ENCODE measurements at places on chromosomes 3 and 15.

- DNase-seq = no peak
Observed at GRCh38 chr3:66353039-66353438, 132.2 kb downstream of the SLC25A26 start.

DNA sequence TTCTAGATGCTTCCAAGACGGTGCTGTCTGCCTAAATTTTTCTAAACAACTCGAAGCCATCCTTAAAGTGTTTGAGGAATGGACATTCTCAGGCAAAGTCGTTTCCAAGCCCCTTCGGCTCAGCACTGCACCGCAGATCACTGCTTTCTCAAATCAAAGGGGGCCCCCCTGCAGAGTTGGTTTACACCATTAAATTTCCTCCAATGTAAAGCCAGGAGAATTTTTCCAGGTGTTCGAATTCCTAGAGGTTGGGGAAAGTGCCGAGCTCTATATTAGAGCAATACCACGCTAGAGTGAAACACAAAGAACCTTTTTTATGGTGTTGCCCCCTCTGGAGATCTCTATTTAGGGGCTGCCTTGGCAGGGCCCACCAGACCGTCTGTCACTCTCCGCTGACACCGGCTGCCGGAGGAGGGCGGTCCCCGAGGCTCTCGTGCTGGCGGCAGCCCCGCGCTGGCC is 277.9 kb upstream of the NR2F2 start:
- DNase-seq = no peak

GRCh38 chr3:172029425-172030098 is 9.8 kb upstream of the FNDC3B start:
- no peak for DNase-seq

- peak; percentile 45 for DNase-seq
Observed at GRCh38 chr3:42229942-42230688, 35.9 kb downstream of the CCK start.

DNA sequence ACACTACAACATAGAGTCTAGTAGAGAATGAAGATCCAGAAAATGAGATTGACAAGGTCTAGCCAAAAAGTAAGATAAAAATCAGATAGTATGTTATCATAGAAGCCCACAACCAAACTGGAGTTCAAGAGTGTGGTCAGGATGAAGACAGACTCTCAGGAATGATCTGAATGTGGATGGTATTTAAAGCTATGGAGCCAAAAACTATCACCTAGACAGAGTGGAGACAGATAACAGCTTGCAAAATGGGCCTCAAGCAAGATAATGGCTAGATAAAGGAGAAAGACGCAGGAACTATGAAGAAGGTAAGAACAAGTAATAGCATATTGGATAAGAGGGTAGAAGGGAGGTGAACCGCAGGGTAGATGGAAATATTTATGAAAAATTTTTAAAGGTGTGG is 35.4 kb downstream of the ZMAT3 start:
- no peak for DNase-seq

DNA sequence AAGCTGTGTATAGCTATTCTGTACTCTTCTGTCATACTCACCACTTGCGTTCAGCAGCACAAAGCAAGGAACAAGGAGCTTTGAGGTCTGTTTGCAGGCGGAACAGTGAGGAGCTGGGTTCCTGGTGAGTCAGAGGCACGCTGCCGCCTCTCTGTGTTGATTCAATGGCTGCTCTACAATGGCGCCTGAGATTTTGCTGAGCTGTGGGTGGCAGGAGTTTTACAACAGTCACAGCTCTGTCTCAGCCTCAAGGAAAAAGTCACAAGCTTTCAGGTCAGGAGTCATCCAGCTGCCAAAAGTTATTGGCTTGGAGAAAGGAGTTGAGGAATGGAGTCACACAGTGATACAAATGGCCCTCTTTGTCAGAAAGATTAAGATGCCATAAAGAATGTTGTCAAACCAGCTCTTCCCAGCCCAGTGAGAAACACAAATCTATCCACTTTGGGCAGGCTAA is 98.1 kb downstream of the SSR3 start:
- DNase-seq = no peak

GRCh38 chr3:5296362-5296761 is 108.9 kb downstream of the EDEM1 start:
- no peak for DNase-seq

- no peak for DNase-seq
Observed at GRCh38 chr3:49058011-49058410, 28.8 kb upstream of the IMPDH2 start.

- DNase-seq = no peak
Observed at GRCh38 chr3:54826251-54826691, 101.6 kb downstream of the LRTM1 start.

- no peak for DNase-seq
Observed at GRCh38 chr3:171013822-171014748, 12.4 kb downstream of the SLC2A2 start.

DNA sequence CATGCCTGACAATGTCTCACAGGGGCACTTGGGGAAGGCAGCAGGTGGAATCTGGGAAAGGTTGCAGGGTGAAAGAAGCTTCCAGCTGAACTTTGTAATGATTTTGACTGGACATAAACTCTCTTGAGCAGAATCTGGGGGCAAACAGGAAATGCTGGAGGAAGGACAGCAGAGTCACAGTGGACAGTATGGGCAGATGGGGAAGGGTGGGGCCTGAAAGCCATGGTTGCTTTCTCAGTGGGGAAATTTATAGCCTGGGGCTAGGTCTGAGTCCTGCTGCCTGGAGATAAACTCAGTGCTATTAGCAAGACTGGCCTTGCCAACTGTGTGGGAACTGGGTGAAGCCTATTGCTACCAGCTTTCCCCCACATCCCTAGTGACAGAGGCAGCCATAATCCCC is 203.2 kb downstream of the OSBPL10 start:
- no peak for DNase-seq

- no peak for DNase-seq
Observed at GRCh38 chr15:44147636-44148035, 47.4 kb downstream of the FRMD5 start.

DNA sequence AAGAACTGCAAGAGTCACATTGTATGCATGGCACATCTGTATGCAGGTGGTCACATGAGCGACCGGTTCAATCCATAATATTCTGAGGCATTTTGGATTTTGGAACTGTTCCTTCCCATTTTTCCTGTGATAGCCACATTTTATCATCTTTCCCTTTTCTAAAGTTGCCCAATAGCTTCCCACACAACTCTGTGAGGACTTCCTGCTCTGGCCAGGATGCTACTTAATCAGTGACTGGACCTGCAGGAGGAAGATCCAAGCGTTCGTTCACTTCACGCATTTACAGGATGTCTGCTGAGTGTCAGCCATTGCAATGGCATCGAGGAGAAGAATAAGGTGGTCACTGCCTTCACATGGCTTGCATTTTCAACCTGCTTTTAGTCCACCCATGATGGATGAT is 9.8 kb downstream of the KLHL6 start:
- DNase-seq = no peak

DNA sequence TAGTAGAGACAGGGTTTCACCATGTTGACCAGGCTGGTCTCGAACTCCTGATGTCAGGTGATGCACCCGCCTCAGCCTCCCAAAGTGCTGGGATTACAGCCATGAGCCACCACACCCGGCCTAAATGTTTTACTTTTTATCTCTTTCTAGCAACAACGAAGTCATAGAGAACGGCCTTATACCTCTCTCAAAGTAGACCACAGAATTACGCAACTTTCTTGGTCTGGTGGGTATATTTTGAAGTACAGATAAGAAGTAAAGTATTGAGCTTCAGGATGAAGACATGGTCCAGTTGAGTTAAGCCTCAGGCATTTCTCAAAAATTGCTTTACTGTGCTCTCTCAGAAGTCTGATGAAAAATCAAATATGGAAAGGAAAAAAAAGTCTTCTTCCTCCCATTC is 30.6 kb downstream of the FAM240A start:
- no peak for DNase-seq

GRCh38 chr3:182239316-182239715 is 527.6 kb downstream of the SOX2 start:
- no peak for DNase-seq

DNA sequence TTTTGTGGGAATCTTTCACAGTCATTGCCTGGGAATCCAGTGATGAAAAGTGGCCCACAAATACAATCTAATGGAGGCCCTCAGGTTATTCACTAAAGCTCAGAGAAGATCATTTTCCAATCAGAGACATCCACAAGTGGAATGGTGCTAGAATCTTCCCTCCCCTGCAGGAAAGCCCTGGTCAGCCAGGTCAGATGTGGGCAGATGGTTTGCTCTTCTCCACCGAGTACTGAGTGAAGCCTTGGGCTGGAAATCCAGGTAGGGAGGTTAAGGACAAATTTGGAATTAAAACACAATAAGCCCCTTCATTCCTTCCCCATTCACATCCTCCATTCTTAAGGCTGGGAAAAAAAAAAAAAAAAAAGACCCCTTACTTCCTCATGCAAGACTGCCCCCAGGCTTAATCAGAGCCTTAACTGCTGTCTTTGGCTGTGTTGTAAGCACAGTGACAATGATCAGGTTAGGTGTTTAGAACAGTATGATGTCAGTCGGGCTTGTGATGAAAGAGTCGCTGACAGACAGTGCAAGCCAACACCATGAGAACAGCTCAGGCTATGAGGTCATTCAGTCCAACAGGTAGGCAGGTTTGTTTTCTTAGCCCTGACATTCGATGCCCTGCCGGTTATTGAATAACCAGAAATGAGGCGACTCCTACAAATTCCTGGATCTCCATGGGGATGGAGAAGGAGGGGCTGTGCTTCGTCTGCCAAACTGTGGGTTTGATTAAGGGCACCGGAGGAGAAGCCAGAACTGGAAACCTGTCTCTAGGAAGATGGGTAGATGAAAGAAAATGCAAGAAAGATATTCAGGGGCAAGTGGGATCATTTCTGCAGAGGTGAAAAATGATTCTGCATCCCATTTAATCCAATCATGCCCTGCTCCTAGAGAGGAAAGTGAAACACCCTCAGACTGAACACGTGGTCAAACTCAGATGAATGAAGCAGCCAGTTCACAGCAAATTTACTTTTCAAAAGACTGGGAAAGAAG is 23.5 kb upstream of the HES1 start:
- peak; percentile 64 for DNase-seq

- peak; percentile 38 for DNase-seq
Observed at GRCh38 chr15:48331796-48332641, 790 bp downstream of the DUT start.

DNA sequence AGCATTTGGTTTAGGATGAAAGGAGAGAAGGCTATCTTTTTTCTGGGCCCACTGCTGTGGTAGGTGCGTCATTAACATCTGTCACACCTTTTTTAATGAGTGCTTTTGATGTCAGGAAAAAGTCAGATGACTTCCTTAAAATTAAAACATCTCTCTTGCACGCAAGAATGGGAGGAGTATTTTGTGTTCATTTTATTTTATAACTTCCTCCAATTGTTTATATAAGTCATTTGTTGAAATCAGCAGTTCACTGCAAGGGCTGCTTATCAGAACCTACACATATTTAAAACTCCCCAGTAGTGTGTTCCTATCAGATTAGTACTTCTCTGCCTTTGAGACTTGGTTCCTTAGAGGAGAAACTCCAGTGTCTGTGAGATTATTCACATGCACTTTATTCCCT is 143.8 kb downstream of the NEO1 start:
- DNase-seq = no peak

DNA sequence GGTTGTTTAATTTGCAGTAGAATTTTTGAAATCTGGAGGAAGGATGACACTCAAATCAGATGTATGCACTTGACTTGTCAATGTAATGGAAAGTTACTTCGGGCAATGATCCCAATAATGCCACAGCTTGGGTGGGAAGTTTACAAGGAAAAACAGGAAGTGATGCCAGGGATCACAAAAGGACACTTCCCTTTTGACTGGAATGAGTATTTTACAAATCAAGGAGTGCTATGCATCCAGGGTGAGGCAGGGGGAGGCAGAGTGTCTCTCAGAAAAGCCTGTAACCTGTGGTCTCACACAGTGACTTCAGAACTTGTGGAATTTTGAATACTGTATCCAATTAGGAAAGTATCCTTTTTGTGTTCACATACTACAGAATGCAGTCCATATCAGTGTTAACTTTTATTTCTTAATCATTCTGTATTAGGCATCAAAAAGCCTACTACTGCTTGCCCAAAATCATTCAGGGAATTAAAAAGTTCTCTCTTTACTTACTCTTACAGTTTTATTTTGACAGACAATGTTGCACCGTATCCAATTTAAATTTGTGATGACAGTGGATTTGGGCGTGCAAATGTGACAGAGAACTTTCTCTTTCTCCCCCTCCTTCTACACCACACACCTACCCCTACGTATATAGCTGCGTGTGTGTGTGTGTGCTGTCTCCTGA is 445.1 kb downstream of the MECOM start:
- peak; percentile 49 for DNase-seq

DNA sequence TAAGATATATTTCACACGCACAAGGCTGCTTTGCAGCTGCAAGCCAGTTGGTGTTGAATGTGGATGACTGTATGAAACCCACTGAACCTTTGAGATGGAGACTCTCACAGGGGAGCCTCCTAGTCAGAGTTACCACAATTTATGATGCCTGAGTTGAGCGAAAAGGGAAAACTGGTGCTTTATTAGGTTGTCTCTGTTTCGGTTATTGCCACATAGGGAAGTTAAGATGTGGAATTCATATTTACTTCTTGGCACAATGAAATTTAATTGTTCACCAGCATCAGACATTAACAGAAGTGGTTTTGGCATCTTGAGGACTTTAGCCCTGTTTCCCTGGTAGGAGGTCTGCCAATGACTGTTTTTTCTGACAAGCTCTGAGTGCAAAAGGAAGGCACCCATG is 358.2 kb downstream of the SQOR start:
- no peak for DNase-seq

GRCh38 chr3:57421336-57421735 is 122.8 kb downstream of the DNAH12 start:
- DNase-seq = no peak

DNA sequence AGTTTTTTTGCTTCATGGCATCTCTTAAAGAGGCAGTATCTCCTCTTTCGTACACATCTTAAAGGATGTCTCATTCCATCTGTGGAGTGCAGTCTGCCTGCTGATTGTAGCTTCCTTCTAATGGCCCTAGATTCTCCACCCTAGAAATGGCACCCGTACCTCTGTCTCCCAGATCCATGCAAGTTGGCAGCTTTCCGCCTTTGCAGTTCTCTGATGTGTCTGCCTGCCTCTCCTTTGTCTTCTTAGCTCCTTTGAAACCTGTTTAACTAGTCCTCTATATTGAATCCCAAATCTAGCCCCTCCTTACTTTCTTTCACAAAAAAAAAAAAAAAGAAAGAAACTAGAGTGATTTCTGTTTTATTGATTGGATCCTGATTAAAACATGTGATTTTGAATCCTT is 1025.0 kb downstream of the ZPLD1 start:
- no peak for DNase-seq

GRCh38 chr3:69791106-69791505 is 51.8 kb downstream of the MITF start:
- peak; percentile 47 for DNase-seq

DNA sequence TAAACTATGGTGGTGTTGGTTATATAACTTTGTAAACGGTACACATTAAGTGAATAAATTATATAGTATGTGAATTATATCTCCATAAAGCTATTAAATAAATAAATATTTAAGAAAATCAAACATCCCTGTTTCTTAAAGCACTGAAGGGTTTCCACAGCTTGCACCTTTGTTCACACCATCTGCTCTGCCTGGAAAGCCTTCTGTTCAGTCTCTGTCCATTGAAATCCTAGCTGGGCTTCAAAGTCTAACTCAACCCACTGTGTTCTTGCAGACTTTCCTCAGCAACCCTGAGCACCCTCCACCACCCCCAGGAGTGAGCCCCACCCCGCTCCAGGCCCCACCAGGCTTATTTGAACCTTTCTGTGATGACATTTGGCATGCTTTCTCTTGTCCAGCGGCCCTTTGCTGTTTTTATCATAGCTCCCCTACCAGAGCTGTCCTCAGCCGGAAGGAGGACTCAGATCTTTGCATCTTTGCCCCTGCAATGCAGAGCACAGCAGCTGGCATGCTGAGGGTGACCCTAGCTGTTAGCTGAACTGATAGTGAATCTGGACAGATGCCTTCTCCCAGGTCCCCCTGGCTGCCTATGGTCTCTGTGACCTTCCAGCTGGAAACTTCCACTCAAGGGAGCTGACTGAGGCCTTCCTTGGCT is 105.2 kb downstream of the DAPK2 start:
- DNase-seq = no peak
